ENCODE measurements at places on chromosomes 5 and 9. TPM values are rescaled to one million over a fixed set of nuclear protein-coding genes. Genes with fewer than 3 reads are reported as not detected.

BHMT gene
- total RNA-seq: not detected

TAF11L5 gene
- total RNA-seq: not detected

EPB41L4B gene
- 0.33 TPM for total RNA-seq

LCN10 gene
- total RNA-seq: 0.71 TPM

TAF1L gene
- 0.02 TPM for total RNA-seq

RASGRF2 gene
- total RNA-seq: 14.2 TPM

ANKRD18B gene
- 1.5 TPM for total RNA-seq

FBP2 gene
- not detected for total RNA-seq

DNA sequence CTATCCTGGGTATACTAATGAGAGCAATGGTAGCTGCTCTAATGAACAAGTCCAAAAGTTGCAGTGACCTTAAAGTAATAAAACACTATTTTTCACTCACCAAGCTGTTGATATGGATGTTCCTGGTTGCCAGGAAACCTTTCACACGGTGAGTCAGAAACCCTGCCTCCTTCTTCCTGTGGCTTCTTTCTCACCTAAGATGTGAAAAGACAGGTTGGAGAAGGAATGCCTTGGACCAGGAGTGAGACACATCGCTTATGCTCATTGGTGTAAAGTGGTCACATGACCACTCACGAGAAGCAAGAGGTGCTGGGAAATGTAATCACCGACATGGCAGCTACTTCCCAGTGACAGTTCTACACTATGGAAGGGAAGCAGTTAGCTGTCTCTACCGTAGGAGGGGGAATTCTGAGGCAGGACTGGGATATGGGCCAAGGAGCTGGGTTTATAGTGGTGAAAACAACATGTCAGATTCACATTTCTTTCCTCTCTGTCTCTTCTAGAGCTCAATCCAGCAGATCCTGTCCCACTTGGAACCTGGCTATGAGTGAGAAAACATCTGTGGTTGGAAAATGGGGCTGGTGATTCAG, 320.4 kb upstream of the KLF4 start:
- H3K27ac ChIP-seq: no peak overlapping the region
- no peaks in the 10 kb centered on the region for H3K27me3 ChIP-seq
- H3K4me1 ChIP-seq: no peaks in the 10 kb centered on the region
- H3K36me3 ChIP-seq: no peaks in the 10 kb centered on the region

DNA sequence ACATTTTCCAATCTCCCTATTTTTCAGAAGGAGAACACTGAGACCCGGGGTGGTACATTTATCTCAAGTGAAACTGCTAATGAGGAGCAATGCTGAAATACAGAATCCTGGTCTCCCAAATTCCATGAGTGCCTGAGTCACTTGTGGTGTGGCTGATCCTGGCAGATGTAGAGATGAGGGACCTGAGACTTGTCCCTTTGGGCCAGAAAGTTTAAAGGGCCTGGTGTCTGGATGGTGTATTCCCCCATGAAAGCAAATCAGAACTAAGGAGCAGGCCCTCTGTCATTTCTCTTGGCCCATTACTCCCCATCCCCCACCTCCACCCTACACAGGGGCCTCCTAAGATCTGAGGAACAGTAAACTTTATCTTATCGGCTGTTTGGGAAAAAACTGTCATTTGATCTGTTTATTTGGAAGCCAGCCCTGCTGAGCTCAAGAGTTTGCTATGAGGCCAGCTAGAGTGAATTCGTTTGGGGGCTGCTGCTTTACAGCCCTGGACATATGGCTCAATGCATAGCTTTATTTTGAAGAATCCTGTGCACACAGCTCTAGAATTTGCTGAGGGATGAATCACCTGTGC, 140.3 kb downstream of the LHFPL2 start:
- no peak for DNase-seq
- no peak overlapping the region for H3K27ac ChIP-seq
- H3K4me1 ChIP-seq: peaks cover 11% of the 10 kb centered on the region
- no peak overlapping the region for H3K4me3 ChIP-seq
- peaks cover 45% of the 10 kb centered on the region for H3K27me3 ChIP-seq

- no peak for DNase-seq
- H3K27me3 ChIP-seq: peaks cover 28% of the 10 kb centered on the region
- no peak overlapping the region for H3K27ac ChIP-seq
Measured at GRCh38 chr9:137044502-137045177, 1.3 kb downstream of the NPDC1 start.

DNA sequence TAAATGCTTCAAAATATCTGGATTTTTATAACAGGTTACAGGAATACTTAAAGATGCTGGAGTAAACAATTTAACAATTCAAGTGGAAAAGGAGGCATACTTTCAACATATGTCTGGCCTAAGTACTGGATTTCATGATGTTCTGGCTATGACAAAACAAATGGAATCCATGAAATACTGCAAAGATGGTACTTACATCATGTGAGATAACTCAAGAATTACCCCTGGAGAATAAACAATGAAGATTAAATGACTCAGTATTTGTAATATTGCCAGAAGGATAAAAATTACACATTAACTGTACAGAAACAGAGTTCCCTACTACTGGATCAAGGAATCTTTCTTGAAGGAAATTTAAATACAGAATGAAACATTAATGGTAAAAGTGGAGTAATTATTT, 35.6 kb downstream of the SLC30A5 start:
- H3K27ac ChIP-seq: no peak overlapping the region
- H3K4me1 ChIP-seq: no peaks in the 10 kb centered on the region
- no peaks in the 10 kb centered on the region for H3K27me3 ChIP-seq
- no peak for DNase-seq

GRCh38 chr9:16705111-16705604, 165.3 kb downstream of the BNC2 start:
- no peaks in the 10 kb centered on the region for H3K27me3 ChIP-seq
- no peaks in the 10 kb centered on the region for H3K4me1 ChIP-seq
- H3K4me3 ChIP-seq: no peak overlapping the region
- no peak overlapping the region for H3K27ac ChIP-seq
- no peak for DNase-seq

- H3K27me3 ChIP-seq: peaks cover 7% of the 10 kb centered on the region
- no peak overlapping the region for H3K27ac ChIP-seq
- no peak overlapping the region for H3K4me3 ChIP-seq
- H3K36me3 ChIP-seq: no peaks in the 10 kb centered on the region
Measured at GRCh38 chr5:89069591-89069990, 186.6 kb upstream of the MEF2C start.

- H3K27me3 ChIP-seq: peaks cover 42% of the 10 kb centered on the region
- no peak for DNase-seq
- no peaks in the 10 kb centered on the region for H3K36me3 ChIP-seq
- no peak overlapping the region for H3K27ac ChIP-seq
- H3K4me1 ChIP-seq: peaks cover 3% of the 10 kb centered on the region
- no peak overlapping the region for H3K4me3 ChIP-seq
Measured at GRCh38 chr5:135508496-135509005, 27.2 kb downstream of the NEUROG1 start.

- no peak overlapping the region for H3K4me3 ChIP-seq
- no peaks in the 10 kb centered on the region for H3K36me3 ChIP-seq
- H3K27me3 ChIP-seq: no peaks in the 10 kb centered on the region
- H3K4me1 ChIP-seq: peaks cover 19% of the 10 kb centered on the region
- no peak for DNase-seq
Measured at GRCh38 chr5:139151902-139152301, 46.3 kb downstream of the SIL1 start.
